ENCODE measurements at places on chromosomes 12 and 14. TPM values are rescaled to one million over a fixed set of nuclear protein-coding genes. Genes with fewer than 3 reads are reported as not detected.

Gene PTCSC3
- not detected for total RNA-seq

DNA sequence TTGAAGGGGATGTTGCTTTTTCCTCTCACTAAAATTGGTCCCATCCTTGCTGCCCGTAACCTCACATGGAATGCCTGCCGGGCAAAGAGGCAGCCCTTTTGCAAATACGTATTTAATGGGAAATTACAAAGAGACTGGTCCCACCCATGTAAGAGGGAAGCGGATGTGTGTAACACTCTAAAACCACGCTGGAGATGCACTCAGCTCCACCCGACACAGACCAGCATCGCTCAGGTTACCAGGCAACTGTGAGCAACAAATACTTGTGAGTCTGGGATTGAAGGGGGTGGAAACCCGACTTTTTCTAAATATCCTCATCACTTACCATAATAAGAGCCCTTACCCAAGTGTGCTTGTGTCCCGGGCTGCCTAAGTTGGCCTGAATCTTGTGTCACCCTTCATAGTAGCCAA is 47.7 kb downstream of the ELK3 start:
- peak; percentile 31 for DNase-seq
- H3K4me1 ChIP-seq: peaks cover 31% of the 10 kb centered on the region
- H3K27ac ChIP-seq: no peak overlapping the region
- H3K4me3 ChIP-seq: no peak overlapping the region
- no peaks in the 10 kb centered on the region for H3K27me3 ChIP-seq

DNA sequence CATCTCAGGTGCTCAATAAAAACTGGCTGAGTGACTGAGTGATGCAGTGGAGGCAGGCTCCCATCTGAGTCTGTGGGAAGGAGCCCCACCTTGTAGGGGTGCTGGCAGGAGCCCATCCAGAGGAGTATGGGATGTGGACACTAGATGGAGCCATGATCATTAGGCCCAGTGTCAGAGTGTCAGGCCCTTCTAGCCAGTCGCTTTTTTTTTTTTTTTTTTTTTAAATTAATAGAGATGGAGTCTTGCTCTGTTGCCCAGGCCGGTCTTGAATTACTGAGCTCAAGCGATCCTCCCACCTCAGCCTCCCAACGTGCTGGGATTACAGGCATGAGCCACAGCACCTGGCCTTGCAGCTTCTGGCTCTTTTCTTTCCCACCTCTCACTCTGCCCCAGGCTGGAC is 11.5 kb downstream of the RITA1 start:
- H3K4me3 ChIP-seq: no peak overlapping the region
- H3K27ac ChIP-seq: no peak overlapping the region
- peak; percentile 66 for DNase-seq
- no peaks in the 10 kb centered on the region for H3K27me3 ChIP-seq
- peaks cover 3% of the 10 kb centered on the region for H3K4me1 ChIP-seq

DNA sequence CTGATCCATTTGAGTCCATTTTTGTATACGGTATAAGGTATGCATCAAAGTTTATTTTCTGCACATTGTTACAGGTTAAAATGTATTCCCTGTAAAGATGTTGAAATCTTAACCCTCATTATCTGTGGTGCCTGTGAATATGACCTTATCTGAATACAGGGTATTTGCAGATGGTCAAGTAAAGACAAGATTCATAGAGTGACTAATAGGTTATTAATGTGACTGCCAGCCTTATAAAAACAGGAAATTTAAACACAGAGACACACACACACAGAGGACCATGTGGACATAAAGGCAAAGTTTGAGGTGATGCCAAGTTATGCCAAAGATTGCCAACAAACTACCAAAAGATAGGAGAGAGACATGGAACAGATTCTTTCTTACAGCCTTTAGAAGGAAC is 347.2 kb upstream of the DCN start:
- no peak overlapping the region for H3K4me3 ChIP-seq
- H3K36me3 ChIP-seq: no peaks in the 10 kb centered on the region

GRCh38 chr14:50998612-50999011 is 54.3 kb upstream of the PYGL start:
- H3K4me1 ChIP-seq: no peaks in the 10 kb centered on the region
- no peak overlapping the region for H3K4me3 ChIP-seq
- H3K27ac ChIP-seq: no peak overlapping the region
- no peak for DNase-seq
- no peaks in the 10 kb centered on the region for H3K36me3 ChIP-seq

DNA sequence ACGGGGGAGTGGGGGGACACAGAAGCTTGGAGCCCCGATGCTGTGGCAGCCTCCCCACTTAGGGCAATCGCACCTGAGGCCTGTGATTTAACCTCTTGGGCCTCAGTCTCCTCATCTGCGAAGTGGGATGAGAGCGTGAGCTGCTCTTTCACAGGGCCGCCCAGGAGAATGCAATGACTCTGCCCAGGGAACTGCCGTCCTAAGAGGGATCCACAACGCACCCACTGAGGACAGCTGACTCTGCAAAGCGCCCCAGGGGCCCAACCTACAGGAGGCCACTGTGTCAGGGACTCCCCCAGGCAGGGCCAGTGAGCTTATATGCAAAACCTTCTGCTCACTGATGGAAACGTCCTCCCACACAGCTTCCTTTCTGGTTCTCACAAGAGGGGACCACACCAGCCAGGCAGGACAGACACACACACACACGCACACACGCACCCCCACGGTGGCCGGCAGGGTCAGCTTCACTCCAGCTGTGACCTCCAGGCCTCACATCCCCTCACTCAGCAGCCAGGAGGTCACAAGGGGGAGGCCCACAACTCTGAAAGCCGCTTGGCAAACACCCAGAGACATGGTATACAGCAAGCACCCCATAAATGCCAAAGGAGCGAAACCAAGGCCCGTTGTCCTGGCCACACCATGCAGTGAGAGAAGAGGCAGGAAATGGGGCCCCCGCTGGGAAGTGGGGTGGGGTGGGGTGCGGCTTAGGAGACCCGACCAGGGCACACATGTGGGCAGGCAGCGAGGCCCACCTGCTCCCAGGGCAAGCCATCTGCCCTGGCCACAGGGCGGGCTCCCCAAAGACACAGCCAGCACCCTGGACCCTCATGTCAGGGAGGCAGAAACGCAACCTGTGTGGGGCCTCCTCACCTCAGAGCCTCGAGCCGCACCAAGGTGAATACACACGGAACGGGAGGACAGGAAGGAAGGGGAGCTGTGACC is 73.3 kb downstream of the NCOR2 start:
- peak overlapping the region; percentile 68 for H3K4me3 ChIP-seq
- H3K27me3 ChIP-seq: no peaks in the 10 kb centered on the region
- peaks cover 19% of the 10 kb centered on the region for H3K36me3 ChIP-seq
- peak; percentile 83 for DNase-seq
- H3K4me1 ChIP-seq: peaks cover 44% of the 10 kb centered on the region
- H3K27ac ChIP-seq: peak overlapping the region; percentile 94

Data from activated naive CD8-positive, alpha-beta T cell treated with anti-CD3 and anti-CD28 coated beads for 36 hours (primary cell).